ENCODE measurements at places on chromosomes 11 and 22.

GRCh38 chr22:20573833-20574615 lies 66.6 kb downstream of the MED15 start:
- DNase-seq = no peak

DNA sequence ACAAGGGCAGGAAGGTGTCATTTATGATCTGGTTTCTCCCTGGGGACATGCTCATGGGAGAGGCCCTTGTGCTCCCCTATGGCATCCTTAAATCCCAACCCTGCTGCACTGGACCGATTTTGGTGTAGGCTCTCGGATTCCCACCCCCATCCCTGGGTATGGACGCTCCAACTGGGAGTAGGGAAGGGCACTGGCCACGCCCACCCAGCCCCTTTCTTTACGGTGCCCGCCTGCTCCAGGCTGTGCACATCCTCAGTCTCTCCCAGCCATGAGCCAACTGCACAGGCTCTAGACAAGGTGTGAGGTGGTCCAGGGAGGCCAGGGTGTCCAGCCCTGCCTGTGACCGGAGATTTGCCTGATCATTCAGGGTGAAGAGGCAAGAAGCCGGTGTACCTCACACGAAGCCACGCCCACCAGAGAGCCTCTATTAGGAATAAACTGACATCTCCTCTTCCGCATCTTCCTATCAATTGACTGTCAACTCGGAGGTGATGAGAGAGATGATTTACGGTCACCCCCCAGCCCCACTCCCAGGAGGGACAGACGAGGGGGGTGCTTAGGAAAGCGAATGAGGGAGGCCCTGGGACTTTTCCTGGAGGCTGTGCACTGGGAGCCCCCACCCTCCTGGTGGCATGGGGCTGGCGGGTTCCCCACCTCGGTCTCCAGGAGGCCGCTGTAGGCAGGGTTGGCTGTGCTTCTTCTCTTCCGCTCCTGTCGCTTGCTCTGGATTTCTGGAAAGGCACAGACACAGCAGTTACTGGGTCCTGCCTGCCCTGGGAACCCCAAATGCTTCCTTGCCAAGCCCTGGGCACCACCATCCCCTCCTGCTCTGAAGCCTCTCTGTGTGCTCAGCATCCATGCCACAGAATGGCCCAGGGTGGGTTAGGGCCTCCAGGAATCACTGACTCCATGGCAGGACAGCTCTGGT lies 116.7 kb downstream of the PHF21B start:
- no peak for DNase-seq

- DNase-seq = no peak
These were observed 262.7 kb downstream of the ETS1 start for GRCh38 chr11:128324531-128325141.

DNA sequence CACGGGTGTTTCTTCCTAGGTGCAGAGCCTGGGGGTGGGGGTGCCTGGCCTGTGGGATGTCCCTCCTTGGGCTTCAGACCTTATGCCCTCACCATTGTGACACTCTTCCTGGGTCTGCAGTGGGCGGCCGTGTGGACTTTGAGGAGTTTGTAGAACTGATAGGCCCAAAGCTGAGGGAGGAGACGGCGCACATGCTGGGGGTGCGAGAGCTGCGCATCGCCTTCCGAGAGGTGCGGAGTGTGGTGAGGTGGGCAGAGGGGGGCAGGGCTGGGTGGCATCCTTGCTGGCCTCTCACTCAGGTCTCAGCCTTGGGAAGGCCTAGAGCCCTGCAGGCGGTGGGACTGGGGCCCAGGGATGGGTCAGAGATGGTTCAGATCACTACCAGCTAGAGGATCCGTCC lies 2.3 kb downstream of the CABP4 start:
- no peak for DNase-seq

DNA sequence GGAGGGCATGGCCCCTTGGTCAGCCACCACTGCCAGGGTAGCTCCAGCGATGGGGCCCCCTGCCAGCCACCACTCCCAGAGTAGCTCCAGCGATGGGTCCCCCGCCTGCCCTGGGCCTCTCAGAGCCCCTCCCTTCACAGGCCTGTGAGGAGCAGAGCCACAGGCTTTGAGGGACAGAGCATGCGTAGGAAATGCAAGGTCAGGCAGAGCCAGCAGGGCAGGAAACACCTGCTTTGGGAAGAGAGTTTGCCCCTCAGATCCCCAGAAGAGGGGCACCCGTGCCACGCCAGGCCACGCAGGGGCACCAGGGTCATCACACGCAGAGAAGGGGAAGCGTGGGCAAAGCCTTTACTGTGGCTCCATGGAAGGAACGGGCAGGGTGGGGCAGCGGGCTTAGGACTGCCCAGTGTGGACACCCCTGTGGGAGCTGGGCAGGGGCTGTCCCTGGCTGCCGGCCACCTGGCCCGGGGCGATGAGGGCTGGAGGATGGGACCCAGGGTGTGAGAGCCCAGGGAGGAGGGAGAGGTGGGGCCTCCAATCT lies 477.8 kb downstream of the BRD1 start:
- no peak for DNase-seq

DNA sequence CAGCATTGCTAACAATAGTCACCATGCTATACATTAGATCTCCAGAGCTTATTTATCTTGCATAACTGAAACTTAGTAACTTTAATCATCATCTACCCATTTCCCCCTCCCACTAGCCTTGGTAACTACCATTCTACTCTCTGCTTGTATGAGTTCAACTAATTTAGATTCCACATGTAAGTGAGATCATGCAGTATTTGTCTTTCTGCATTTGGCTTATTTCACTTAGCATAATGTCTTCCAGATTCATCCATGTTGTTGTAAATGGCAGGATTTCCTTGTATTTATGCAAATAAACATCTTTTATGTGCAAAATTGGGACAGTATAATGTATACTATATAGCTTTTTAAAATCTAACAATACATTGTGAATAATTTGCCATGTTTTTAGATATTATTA lies 66.0 kb upstream of the ZBED5 start:
- DNase-seq = no peak

- no peak for DNase-seq
These were observed 4.9 kb downstream of the TSKU start for GRCh38 chr11:76787911-76788596.

DNA sequence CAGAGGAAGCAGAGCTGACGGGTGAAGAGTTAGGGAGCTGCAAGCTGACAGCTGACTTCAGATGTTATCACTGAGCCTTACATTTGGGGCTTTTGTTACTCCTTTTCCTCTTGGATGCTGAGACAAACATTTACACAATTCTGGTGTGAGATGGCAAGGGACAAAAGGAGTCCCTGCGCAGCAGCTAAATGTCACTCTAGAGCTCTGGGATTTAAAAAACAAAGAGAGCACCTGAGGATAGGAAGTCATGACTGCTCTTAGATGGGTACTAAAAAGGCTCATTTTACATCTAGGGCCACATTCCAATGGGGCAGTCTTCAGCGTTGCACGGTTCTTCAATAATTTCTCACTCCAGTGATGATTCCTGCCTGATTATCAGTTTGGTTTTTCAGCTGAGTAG lies 204.5 kb downstream of the RAB38 start:
- DNase-seq = no peak

DNA sequence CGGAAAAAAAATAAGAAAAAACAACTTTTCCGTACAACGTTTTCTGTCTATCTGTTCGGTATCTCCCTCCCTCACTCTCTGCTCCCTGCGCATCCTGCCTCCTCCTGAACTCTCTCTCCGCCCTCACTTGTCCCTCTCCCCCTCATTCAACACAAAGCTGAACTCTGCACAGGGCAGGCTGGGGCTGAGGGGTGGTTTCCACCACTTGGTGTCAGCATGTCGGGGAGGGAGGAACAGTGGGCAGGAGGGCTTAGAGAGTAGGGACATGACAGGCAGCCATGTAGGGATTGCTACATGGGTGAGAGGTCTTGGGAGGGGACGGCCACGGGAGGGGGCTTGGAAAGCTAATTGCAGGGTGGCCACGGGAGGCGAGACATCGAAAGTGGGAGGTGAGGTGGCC lies 17.6 kb downstream of the SLC22A12 start:
- DNase-seq = no peak

DNA sequence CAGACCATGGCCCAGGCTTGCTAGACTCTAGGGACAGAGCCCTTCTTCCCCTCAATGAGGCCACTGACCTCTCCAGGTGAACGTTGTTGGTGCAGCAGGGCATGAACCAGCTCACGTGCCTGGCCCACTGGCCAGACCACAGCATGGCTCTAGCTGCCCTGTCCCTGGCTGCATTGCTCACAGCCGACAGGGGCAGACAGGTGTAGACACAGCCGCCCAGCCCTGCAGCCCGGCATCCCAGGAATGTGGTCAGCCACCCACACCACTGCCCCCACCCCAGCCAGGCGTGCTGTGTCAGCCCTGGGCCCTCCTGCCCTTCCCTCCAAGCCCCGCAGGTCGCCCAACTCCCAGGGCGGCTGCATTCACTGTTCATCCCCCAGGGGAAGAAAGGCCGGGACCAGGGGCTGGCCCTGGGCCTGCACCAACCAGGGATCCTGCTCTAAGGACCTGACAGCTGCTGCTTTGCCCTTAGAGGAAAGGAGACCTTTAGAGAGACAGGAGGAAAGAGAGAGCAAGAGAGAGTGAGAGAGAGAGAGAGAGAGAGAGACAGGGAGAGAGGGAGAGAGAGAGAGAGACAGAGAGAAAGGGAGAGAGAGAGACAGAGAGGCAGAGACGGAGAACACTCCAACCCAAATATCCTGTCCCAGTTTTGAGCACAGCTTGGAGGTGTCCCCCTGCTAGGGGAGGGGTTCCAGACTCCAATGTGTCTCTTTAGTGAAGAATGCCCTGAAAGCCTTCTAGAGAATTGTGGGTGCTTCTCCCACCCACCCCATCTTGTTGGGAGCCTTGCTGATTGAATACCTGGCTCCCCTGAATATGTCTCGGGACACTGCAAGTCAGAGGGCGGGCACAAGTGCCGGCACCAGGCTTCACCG lies 44.2 kb upstream of the LINC01488 start:
- DNase-seq = no peak

DNA sequence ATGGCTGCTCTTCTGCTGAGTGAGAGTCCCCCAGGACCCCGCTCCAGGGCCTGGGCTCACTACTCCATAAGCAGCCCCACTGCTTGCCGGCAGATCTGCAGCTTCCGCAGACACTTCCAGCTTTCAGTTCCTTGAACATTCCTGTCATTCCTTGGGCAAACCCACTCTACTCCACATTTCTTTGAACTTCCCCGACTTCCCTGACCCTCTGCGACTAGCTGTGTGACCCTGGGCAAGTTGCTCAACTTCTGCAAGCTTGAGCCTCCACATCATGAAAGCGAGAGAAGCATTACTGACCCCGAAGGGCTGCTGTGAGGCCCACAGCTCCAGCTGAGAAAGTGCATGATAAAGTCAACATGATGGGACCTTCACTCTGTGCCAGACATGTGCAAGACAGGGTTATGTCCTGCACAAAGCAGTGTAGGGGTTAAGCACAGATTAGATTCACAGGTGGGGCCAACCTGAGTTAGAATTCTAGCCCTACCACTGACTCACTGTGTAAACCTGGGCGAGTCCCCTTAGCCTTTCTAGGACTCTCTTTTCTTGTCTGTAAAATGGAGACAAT lies 51.8 kb downstream of the THAP12 start:
- DNase-seq = no peak

DNA sequence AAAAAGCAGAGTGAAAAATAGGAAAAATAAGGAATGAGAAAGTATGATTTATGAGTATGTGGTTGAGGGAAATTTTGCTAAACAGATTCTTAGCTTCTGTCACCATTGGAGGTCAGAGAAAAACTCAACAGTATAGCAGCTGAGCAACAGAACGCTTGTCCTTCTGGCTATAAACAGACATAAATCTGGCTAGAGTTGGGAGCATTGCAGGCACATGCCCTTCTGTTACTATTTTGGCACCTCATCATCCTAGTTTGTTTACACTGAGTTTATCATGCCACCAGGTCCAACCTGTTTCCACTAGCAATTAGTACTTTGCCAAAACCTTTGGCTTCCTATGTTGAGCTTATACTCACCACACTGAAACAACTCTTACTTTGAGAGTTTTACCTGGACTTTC lies 6.9 kb downstream of the UBE4A start:
- DNase-seq = no peak

GRCh38 chr22:45336971-45337431 lies 27.3 kb downstream of the FAM118A start:
- DNase-seq = no peak

- no peak for DNase-seq
These were observed 82.7 kb upstream of the HORMAD2 start for GRCh38 chr22:29997516-29997915.

DNA sequence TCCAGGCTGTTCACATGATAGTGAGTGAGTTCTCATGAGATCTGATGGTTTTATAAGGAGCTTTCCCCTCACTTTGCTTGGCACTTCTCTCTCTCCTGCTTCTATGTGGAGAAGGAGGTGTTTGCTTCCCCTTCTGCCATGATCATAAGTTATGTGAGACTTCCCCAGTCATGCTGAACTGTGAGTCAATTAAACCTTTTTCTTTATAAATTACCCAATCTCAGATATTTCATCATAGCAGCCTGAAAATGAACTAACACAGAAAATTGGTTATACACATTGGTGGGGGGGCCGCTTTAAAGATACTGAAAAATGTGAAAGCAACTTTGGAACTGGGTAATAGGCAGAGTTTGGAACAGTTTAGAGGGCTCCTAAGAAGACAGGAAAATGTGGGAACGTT lies 741.1 kb upstream of the LUZP2 start:
- no peak for DNase-seq

DNA sequence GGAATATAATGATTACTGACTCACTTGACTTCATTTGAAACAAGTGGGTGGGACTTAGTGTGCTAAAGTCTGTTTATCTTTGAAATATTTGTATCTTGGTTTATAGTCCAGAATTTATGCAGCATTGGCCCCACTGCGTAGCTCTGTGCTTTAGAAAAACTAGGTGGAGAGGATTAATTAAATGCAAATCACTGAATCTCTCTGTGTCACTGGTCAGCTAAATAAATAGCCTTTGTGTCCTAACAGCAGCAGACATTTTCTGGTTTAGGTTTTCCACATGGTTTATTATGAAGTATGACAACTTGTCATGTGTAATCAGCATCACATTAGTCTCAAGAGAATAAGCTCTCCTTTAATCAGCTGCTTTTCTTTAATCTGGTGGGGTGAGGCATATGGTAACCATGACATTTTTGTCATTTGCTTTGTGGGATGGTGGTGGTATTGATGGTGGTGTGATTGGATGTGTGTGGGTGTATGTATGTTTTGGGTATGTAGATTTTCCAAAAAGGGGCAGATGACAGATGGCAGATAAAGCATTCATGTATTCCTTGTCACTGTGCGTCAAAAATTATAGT lies 33.9 kb downstream of the BCL2L13 start:
- DNase-seq = no peak
